ENCODE measurements at places on chromosomes 12 and 14.

DNA sequence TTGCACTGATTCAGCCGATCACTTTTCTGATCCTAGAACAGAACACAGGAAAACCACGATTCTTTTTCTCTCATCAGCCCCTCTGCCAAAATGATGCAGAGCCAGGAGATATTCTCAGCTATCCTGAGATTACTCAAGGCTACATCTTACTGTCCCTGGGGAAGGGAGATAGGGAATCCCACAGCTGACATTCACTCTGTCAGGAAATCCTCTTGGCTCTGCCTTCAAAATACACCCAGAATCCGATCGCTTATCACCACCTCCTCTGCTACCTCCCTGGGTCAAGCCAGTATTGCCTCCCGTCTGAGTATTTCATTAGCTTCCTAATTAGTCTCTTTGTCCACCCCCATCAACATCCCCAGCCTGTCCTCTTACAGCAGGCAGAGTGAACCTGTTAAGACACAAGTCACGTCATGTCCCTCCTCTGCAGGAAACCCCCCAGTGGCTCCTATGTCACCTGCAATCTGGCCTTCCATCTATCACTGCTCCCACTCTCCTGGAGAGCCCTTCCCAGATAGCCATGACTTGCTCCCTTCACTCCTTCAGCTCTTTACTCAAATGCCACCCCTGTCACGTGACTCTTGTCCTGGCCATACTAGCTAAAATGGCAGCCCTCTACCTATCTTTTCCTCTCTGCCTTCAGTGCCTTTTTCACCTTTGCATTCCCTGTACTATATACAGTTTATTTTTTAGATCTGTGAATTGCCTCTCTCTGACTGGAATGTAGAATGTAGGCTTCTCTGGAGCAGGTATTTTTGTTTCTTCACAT is 70.3 kb downstream of the GALNT4 start:
- DNase-seq: peak; percentile 21

DNA sequence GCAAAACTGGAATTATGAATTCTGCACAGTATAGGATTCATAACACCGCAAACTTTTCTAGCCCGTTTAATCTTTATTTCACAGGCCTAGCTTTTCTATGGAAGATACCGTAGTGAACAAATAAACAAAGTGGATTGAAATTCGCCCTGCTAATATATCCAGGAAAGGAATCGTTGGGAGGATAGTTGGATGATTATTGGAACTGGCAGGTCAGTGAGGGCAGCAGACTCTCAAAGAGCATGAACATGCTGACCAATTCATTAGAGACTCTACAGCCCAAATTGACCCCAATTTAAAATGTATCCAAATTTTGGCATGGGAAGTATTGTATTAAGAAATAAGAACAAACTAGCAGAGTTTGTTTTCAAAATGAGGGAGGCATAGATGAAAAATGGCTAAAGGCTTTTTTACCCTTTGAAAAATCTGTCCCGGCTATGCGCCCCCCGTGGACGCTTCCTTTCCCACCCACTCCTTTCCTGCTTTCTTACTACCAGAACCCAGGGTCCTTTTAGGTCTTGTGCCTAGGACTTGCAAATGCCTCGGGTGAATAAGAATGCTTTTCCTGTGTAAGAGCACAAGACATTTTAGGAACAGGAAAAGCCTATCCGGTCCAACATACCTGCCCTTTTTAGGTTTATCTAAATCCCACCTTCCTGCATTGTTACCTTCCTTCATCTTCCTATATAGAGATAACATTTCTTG is 84.6 kb upstream of the PTPRB start:
- no peak for DNase-seq

DNA sequence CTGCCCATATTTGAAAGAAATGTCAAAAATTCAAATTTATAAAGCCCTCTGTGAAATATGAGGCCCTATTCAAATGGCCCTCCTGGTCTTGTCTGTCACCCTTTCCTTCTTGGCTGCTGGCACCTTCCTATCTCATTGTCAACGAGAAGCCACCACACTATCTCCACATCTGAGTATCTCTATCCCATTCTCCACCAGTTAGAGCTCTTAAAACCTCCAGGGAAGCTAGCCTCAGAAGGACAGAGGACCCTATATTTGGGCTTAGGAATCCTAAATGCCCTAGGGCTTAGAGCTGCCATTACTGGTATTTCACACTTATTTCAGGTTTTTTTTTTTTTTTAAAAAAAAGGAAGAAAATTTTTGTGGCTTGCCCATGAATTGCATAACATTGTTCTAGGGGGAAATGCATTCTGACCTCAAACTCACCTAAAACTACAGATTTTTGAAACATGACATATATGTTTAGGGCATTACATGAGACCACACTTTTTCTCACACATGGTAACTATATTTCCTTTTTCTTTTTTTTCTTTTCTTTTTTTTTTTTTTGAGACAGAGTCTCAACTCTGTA is 25.0 kb downstream of the SLC25A21 start:
- DNase-seq: no peak

- no peak for DNase-seq
Measured at GRCh38 chr12:114245555-114245954, 160.4 kb downstream of the TBX5 start.

DNA sequence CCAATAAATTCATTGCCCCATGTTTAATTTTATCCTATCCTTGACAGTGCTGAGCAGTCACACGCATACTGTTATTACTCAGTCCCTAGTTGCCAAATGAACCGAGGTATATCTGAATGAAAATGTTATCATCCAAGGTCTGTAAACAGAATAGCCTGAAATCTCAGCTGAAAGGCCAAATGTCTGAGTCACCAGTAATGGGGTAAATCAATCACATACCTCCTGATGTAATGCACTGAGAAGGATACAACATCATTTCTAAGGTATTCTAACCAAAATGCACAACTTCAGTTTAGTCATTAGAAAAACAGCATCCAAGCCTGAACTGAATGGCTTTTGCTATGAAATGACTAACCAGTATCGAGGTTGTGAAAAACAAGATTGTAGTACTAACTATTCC is 228.6 kb downstream of the DPF3 start:
- peak; percentile 87 for DNase-seq

DNA sequence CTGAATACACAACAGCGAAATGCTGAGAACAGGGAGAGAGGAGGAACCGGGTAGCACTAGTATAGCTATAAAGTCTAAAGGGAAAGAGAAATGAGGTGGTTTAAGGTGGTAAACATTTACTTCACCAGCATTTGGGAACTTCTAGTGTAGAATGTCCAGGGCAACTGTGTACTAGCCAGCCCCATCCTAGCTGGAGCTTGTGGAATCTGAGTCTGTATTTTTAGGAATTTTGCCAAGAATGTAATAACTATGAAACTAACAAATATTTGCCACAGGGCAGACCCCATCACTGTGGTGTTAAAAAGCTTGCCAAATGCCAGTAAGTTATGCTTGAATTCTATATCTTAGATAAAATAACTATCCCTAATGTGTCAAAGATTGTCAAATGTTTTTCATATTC is 398.9 kb upstream of the MIS18BP1 start:
- no peak for DNase-seq

GRCh38 chr12:99513066-99513465 is 134.5 kb upstream of the GARIN6 start:
- DNase-seq: no peak

- DNase-seq: peak; percentile 16
Measured at GRCh38 chr12:56591961-56592360, 38.2 kb downstream of the BAZ2A start.

GRCh38 chr14:20624495-20625070 is 16.9 kb downstream of the OR6S1 start:
- DNase-seq: peak; percentile 75

DNA sequence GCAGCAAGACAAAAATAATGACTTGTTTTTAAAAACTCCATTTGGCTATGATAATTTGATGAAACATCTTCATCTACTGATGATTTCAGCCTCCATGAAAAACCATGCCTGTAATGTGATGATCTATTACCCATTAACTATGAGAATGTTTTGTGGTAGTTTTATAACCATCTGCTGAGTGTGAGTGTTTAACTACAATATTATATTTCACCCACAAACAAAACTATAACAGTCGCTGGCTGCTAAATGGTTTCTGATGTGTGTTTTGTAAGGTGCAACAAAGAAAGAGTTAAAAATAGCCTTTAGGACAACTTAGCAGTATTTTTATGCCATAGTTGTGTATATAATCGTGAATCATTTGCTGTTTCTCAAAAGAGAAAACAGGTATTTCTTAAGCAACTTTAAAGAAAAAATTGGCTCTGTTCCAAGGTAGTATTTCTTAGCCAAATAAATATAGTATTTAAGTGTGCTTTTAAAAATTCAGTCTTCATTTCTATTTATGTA is 4.9 kb downstream of the PTHLH start:
- DNase-seq: no peak

- DNase-seq: no peak
Measured at GRCh38 chr12:5864972-5865371, 80.1 kb downstream of the ANO2 start.
